Activated gamma-delta T cell treated with Interleukin-2 at 50 U/mL for 16 hours (primary cell): ENCODE measurements at places on chromosomes 12 and 14.

GRCh38 chr12:19008102-19008501 lies 121.4 kb upstream of the PLEKHA5 start:
- no peak for DNase-seq

DNA sequence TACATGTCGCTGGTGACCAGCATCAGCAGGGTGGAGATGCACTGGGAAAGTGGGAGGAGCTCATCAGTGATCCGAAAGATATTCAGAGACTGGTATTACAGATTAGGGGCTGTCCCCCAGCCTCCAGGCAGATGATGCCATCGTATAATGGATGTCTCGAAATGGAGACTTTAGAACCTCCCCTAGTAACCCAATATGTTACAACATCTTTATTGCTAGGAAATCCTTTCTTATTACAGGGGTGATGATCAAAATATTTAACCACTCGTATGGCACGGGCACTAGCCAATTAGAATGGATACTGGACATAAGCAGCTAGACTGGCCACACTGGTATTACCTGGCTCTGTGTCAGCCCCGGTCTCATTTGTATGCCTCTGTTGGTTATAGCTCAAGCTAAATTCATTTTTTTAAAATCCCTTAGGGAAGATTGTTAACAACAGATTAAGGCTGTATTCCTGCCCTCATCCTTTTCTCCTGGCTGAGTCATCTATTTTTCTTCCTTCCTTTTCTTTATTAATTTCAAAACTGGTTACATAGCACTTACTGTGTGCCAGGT lies 10.8 kb upstream of the CEBPE start:
- no peak for DNase-seq

- no peak for DNase-seq
Observed at GRCh38 chr12:122413516-122414404, 8.7 kb downstream of the CLIP1 start.

- peak; percentile 11 for DNase-seq
Observed at GRCh38 chr12:79933532-79934264, 1.2 kb downstream of the PPP1R12A start.

GRCh38 chr12:57367121-57367520 lies 63.7 kb downstream of the R3HDM2 start:
- DNase-seq: no peak
